ENCODE measurements at places on chromosomes 11 and 22.
A peak's percentile ranks its signal among the peaks of the same experiment; 100 is the strongest.

DNA sequence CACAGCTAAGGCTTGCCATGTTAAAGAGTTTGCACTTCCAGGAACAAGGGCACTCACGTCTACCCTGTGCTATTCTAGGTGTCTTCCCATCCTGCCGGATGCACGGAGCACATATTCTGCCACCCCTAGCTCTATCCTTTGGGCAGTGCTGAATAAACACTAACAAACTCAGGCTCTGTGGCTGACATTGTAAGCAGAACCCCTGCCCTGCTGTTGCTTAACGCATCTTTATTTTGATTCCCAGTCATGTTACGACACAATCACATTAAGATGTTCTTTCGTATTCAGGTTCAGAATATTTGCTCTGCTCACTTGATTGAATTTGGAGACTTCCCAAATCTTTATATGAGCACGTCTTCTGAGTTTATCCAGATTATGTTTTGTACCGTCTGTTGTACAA, 3.7 kb upstream of the HDHD5 start:
- DNase-seq: no peak

DNA sequence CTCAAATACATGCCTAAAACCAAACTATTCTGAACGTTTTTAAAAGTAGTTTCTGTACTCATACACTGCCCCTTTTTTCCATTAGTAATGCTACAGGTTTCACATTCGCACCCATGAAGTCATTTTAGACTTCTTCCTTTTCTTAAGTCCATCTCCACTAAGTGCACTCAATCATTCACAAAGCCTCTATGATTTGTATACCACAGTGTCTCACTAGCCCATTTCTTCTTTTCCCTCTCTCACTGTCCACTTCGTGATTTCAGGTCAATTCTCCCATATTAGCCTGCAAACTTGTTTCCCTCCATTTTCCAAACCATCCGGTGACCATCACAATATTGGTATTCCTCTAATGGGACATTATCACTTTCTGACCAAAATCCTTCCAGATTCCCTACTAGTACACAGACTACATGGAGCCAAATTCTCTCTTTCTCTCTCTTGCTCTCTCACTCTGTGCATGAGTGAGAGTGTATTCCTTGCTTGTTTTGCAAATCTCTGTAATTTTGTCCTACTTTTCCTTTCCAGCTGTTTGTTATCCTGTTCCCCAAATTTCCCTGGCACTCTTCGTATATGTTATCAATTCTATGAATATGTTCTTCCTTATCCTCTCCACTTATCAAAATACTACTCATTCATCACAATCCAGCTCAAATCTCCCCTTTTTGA, 3.4 kb upstream of the ZC3H12C start:
- DNase-seq: no peak

- DNase-seq: no peak
These were observed 163.9 kb downstream of the CRYBB2 start for GRCh38 chr22:25383278-25383820.

- DNase-seq: no peak
These were observed 204.2 kb upstream of the TBCEL start for GRCh38 chr11:120819437-120820365.

- no peak for DNase-seq
These were observed 11.7 kb upstream of the HTATIP2 start for GRCh38 chr11:20351751-20352262.

DNA sequence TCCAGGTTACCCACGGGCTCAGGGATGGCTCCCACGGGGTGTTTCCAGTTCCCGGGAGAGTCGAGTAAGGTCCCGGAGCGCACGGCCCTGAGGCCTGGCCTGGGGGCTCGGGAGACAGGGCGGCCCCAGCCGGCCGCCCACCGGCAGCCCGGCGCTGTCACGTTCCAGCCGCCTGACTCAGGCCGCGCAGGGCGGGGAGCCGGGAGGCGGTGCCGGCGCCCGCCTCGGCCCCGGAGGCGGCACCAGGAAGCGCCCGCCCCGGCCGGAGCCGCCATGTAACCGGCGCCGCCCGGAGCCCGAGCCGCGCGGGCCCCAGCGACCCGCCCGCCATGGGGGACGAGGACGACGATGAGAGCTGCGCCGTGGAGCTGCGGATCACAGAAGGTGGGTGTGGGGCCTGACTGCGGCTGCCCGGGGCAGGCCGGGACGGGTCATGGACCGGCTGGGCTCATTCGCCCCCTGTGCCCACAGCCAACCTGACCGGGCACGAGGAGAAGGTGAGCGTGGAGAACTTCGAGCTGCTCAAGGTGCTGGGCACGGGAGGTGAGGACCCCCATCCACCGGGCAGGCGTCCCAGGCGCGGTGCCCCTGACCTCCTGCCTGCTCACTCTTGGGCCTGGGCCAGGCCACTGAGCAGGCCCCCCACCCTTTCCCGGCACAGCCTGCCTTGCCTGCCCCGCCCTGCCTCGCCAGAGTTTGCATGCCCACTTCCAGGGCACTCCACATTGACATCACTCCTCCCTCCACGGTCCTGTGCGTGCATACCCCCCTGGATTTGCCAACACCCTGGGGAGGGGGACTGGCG, at the start of gene RPS6KA4:
Gene RPS6KA4 (plus strand): TSS at position 256 of the 805 bp plus-strand sequence. CDS start 74 bp downstream, at position 330.
- peak; percentile 57 for DNase-seq

DNA sequence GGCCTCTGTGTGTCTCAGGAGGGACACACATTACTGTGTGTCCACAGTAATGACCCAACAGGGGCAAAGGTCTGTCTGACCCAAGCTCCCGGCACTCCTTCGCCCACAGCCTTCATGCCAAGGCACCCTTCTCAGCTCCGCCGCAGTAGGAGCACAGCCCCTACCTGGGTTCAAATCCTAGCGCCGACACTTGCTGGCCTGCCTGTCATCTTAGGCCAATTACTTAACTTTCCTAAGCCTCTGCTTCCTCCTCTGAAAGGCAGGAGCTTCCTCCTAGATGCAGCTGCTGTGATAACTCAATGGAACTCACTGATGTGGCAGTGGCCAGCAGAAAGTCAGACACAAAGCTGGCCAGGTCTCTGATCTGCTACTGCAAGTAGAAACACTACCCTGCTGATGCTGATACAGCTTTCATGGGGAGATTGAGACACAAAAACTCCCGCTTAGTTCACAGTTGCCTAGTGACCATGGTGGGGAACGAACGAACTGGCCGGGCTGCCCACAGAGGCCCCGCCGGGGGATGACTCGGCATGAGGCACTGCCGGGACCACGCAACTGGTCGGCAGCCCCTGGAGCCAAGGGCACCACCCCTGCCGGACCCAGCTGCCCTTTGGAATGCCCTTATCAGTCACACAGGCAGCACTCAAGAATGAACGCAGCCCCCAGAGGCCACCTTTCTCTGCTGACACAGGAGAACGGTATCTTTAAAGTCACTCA, 8.1 kb downstream of the EHD1 start:
- no peak for DNase-seq

DNA sequence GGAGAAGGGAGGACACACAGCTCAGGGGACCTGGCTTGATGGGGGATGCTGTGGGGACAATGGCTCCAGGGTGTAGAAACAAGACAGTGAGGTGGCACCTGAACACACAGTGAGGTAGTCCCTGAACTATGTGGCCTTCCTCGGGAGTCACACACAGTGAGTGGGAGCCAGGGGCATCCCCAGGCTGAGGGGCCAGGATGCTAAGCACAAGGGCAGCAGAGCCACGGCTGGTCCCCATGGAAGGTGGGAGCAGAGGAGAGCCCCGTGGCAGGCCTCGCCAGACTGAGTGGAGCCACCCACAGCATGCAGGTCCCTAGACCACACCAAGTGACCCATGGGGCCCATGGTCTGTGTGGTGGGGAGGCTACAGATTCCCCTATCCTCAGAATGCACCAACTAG, 26.0 kb upstream of the ABCC8 start:
- DNase-seq: no peak

- no peak for DNase-seq
These were observed 248.4 kb upstream of the B3GAT1 start for GRCh38 chr11:134660416-134660815.

DNA sequence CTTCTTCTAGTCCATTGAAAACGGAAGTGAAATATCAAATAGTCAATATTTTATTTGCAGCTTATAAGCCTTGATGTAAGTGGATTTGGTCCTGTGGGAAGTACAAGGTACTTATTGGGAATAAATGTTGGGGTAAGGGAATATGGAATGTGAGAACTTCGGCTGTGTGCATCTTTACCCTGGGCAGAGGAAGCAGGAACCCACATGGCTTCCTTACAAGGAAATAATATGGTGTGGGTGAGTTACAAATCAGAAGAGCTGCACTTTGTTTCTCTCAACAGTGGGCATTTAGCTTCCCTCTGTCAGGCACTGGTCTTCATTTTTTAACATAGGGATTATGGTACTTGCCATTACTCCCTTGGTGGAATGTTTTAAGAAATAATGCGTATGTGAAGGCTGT, 77.9 kb downstream of the SCN3B start:
- DNase-seq: no peak

- peak; percentile 63 for DNase-seq
These were observed 1.4 kb upstream of the NEFH start for GRCh38 chr22:29478326-29479276.

DNA sequence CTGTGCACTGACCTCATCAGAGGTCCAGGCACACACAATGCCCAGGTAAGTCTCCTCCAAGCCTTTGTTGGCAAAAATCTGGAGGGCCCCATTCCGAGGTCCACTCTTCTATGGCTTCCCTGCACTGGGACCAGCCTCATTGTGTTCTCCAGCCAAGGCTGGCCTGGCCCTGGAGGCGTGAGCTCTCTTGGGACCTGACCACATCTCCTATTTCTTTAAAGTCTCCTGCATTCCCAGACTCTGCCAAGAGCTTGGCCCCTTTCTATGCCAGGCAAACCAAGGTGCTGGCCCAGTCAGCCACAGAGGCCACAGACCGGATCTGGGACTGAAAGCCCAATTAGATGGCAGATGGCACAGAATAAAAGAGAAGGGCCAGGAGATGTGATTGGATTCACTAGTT, 55.1 kb downstream of the C11orf58 start:
- DNase-seq: no peak

DNA sequence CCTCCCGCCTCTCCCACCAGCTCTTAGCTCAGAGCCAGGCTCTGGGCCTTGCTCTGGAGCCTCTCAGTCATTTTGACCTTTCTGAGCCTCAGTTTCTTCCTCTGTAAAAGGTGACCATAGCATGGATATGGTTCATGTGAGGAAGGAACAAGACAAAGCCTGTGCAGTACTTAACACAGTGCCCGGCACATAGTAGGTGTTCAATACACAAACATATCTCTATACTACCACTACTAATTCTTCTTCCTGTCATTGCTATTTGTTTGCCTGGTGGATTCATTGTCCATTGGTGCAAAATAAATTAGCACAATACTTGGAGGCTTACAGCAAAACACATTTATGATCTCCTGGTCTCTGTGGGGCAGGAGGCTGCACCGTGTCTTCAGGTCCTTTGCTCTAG, 21.6 kb upstream of the MPPED1 start:
- DNase-seq: no peak

DNA sequence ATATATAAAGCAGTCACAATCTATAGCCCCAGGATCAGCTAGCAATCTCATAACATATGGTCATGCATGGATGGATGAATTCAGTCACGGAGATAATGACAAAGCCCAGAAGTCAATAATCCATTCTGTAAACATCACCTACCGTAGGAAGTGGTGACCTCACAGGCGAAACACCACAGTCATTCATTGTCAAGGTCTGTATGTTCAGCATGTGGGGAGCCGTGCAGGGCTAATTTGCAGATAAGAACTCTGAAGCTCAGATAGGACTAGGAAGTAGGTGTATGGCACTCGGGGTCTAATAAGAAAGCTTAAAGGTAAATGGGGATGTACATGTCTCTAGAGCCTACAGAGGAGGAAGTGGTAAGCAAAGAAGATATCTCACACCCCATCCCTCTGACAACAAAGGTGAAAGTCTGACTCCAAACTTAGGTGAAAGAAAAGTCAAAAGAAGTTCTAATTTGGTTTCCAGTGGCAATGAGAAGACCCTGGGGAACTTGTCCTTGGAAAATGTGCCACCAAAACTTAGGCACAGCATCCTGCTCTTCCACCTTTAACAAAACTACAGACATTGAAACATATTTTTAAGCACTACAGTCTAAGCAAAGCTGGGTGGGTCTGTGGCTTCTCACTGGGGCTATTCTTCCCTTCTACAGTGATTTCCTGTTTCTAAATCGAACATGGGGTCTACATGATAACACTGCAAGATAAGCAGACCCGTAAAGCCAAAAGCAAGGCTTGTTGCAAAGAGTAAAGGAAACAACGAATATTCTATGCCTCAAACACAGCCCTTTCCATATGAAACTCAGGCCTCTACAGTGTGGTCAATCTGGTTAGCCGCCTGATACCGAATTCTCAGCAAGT, 5.2 kb downstream of the CRTAM start:
- no peak for DNase-seq

DNA sequence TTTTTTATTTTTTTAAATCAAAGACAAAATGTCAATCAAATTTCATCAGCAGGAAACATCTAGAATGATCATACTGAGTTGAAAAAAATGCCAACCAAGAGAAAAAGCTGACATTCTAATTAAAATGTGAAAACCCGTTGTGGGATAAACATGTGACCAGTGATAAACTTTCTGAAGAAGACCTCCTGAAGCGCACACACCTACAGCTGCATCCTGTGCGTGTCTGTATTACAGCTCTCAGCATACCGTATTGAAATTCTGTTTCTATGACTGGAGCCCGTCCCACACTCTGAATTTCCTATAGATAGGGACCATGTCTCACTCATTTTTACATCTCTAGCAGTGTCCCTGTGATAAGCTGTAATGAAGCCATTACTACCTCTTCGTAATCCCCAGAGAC, 12.2 kb upstream of the NUP50 start:
- no peak for DNase-seq

DNA sequence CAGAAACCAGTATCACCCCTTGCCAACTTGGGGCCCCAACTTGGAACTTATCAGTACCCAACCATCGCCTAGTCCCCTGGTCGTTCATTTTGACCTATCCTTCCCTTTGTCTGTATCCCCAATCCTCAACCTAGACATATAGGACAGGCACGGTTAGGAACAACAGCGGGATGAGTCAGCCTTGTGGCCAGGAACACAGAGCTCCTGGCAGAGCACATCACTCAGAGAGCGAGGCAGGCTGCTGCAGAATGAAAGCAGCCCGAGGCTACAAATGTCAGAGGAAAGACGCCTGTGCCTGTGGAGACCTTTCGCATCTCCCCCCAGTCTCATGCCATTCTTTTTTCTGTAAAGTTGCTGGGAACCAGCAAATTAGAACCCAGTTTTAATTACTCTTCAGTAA, 14.6 kb downstream of the DKK3 start:
- no peak for DNase-seq
